ENCODE measurements at places on chromosomes 4 and X.
A peak's percentile ranks its signal among the peaks of the same experiment; 100 is the strongest.

DNA sequence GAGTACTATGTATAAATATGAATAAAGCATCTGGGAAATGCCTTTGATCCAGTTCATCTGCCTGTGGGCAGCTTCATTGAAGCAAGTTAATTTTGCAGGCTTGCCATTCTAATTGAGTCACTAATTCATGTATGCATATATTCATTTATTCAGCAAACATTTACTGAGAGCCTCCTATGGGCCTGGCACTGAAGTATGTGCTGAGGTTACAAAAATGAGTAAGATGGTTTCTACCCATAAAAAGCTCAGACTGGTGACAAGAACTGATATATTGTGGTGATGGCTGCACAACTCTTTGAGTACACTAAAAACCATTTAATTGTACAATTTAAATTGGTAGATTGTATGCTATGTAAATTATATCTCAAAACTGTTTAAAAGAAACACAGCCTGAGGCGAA lies 1.1 kb upstream of the MRPL1 start:
- peak; percentile 24 for DNase-seq

DNA sequence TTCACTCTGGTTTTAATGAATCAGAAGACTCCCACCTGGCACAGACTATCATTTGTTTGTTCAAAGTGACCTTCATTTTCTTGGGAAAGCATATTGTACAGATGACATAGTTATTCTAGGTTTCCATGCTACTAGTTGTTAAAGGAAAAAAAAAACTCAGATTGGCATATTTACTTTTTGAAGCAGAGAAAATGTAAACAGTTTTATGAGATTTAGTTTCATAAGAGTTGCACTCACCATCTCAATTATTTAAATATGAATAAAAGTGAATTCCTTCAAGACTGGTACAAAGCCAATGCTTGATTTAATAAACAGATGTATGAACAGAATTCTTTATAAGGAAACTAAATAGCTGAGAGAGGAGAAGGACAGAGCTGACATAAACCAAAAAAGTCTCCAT lies 280.3 kb upstream of the UGT8 start:
- DNase-seq, result no peak

GRCh38 chrX:48569958-48570357 lies 4.3 kb upstream of the RBM3 start:
- DNase-seq, result peak; percentile 55

- no peak for DNase-seq
These were observed 325.3 kb upstream of the RASGEF1B start for GRCh38 chr4:81796790-81797528.

DNA sequence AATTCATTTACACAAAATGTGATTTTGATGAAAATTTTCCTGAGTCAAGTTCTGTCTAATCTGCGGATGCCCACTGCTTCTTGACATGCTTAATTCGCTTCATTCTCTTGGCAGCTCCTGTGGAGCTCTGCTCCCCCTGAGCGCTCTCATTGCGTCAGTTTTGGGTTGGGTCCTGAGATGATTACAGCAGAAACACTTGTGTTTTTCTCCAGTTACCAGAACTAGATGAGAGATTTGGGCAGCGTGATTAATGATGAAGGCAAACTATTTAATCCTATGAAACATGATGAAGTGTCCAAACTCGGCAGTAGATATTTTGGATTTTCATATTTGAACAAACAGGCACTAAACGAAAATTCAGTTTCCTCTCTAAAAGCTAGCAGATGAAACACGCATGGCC lies 4.2 kb upstream of the CXCL1 start:
- DNase-seq, result no peak

DNA sequence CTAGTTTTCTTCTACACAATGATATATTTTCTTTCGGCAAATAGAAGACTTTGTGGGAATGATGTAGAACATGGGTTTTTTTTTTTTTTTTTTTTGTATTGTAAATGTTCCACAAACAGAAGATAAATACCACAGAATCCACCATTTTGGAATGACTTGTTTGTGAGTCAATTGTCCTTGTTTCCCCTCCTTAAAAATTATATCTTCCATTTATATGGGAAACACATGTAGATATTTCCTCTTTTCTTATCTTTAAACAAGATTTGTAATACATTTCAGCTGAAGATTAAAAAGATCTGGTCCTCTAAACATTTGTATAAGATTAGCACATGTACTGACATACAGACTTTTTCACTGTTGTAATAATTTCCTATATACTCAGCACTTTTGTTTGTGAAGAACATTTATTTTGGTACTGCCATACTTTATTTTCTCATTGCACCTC lies 304.6 kb downstream of the SPRY1 start:
- DNase-seq, result no peak

DNA sequence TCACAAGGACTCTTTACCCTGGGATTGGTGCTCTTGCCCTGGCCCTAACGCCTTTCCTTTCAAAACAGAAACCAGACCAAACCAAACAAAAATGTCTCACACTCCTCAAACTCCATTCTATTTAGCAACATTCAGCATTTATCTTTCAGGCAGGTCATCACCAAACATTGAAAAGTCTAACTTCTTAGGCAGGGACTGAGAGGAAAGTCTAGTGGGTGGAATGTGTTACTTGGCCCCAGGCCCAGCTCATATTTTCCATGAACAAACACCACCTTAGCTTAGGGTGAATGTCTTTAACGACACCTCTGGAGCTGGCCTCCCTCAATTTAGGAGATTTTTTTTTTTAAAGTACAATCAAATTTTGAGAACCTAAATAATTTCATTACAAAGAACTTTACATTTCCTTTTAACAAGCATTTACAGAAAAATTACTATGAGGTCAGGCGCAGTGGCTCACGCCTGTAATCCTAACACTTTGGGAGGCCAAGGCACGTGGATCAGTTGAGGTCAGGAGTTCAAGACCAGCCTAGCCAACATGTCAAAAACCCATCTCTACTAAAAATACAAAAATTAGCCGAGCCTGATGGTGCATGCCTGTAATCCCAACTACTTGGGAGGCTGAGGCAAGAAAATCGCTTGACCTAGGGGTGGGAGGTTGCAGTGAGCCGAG lies 10.2 kb upstream of the N4BP2 start:
- no peak for DNase-seq

GRCh38 chr4:142440093-142440492 lies 406.0 kb downstream of the INPP4B start:
- no peak for DNase-seq

DNA sequence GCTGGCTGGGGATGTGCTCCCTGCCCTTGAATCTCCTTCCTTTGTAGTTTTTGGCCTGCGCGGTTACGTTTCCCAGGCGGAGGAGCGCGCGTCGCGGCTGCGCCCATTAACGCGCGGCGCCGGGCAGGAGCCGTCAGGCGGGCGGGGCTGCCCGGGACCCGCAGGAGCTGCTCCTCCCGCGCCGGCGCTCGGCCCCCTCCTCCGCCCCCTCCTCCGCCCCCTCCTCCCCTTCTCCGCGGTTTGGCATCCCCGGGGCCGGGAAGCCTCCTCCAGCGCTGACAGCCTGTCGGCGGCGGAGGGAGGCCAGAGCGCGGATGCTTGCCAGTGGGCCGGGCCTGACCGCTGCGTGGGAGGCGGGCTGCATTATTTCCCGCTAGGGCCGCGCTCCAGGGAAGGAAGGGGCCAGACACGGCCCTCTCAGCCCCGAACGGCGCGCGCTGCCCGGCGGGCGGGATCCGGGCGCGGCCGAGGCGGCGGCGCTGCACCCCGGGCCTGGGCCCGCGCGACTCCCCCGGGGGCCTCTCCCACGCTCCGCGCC lies at the start of gene DCLK2:
Gene DCLK2, plus strand, starts transcription at position 405 of the 538 bp plus-strand sequence. CDS start 583 bp downstream, outside the sequence.
- DNase-seq, result no peak

GRCh38 chr4:121192480-121192879 lies 28.4 kb upstream of the TNIP3 start:
- no peak for DNase-seq

DNA sequence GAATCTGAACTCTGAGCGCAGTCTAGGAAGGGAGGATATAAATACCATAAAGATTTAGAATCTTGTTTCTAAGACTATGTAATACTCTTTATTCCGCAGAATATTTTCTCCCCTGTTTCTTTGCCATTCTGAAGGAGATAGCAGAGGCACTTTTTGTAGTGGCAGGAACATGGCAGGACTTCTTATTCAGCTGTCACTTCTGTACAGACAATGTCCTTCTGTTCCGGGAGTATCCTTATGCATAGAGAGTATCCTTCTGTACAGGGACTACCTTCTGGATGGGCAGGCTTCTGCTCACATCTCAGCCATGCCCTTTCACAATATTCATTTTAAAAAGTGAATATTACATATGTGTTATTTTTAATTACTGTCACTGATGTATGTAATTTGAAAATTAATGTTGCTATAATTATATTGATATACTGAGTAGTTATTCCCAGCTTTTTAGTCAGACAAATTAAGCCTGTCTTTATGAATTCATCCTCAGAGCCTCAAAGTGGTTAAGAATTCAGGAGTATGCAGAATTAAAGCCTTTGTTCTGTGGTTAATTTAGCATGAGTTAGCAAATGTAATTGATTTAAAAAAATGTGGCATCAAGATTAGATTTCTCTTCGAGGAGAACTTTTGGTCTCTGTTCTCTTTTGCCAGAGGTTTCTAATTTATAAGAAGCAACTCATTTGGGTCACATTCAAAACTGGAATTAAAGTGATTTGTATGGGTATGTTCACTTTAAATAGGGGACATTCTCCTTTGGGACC lies 174.4 kb downstream of the FHIP1A start:
- DNase-seq, result no peak

DNA sequence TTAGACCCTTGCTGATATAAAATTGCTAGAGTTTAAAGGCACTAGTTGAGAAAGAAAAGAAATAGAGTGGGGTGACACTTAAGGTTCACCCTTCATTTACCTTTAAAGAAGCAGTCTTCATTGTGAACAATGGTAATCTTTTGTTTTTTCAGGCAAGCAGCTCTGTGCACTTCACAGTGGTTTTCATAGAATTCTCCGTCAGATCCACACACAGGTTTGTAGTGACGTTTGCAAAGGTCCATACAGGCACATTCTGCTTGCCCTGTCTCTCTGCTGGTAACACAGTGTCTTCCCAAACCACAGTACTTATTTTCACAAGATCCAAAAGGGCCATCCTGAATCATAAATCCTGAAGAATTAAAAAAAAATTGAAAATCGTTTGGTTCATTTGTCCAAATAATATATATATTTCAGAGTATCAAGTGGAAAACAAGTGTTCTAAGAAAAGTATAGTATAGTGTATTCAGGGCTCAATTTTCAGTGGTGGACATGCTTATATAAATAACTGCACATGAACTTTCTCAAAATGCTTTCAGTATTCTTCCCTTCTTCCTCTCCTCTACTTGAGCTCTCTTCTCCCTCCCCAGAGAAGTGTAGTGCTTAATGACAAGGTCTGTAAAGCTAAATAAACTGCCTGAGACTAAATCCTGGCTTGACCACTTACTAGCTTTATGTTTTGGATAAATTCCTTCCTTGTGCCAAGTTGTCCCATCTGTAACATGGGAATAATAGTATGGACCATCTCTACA lies 243.3 kb downstream of the FSTL5 start:
- DNase-seq, result no peak

GRCh38 chrX:19725641-19726040 lies 161.8 kb downstream of the SH3KBP1 start:
- DNase-seq, result no peak

GRCh38 chr4:186068581-186069348 lies at the start of gene TLR3:
Gene TLR3, plus strand, starts transcription at chr4:186069156. Its CDS starts 7,464 bp downstream, at chr4:186076620.
- no peak for DNase-seq

DNA sequence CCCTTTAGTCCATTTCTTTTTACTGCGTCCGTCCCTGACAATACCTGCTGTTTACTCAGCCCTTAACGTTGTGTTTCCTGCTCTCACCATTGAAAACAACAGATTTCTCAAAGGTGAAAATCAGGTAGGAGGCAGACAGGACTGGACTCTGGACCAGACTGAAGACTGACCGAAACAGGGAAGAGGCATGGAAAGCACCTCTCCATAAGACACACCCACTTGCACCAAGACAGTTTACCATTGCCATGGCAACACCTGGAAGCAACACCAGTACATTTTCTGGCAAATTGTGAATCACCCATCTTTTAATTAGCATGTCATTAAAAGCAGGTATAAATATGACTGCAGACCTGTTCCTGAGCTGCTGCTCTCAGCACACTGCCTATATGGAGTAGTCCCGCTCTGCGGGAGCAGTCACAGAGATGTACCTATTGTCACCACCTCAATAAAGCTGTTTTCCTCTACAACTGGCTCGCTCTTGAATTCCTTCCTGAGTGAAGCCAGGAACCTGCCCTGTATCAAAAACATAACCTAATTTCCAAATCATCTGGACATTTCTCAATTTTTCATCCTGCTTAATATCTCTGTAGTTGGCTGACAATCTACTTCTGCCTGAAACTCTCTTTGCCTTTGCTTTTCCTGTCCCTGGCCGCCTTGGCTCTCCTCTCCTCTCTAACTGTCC lies 117.0 kb downstream of the RNF150 start:
- no peak for DNase-seq

DNA sequence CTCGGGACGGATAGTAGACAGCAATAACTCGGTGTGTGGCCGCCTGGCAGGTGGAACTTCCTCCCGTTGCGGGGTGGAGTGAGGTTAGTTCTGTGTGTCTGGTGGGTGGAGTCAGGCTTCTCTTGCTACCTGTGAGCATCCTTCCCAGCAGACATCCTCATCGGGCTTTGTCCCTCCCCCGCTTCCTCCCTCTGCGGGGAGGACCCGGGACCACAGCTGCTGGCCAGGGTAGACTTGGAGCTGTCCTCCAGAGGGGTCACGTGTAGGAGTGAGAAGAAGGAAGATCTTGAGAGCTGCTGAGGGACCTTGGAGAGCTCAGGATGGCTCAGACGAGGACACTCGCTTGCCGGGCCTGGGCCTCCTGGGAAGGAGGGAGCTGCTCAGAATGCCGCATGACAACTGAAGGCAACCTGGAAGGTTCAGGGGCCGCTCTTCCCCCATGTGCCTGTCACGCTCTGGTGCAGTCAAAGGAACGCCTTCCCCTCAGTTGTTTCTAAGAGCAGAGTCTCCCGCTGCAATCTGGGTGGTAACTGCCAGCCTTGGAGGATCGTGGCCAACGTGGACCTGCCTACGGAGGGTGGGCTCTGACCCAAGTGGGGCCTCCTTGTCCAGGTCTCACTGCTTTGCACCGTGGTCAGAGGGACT lies 5.7 kb upstream of the MSANTD1 start:
- DNase-seq, result no peak

DNA sequence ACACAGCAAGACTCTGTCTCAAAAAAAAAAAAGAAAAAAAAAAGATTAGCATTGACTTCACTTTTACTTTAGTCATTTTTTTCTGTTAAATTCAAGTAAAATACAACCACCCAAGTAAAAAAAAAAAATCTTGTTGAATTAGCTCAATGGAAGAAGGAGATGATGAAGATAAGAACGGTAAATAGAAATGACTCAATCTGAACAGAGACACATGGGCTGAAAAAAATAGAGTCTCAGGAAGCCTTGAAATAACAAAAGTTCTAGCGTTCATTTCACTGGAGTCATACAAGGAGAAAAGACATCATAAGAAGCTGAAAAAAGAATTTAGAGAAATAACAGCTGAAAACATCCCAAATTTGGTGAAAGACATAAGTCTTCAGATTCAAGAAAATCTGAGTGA lies 75.5 kb downstream of the CASP3 start:
- no peak for DNase-seq

GRCh38 chr4:185752872-185753271 lies 59.1 kb downstream of the SORBS2 start:
- DNase-seq, result no peak

- DNase-seq, result peak; percentile 19
These were observed 72.9 kb downstream of the YIPF6 start for GRCh38 chrX:68571610-68572311.

- no peak for DNase-seq
These were observed 823.2 kb upstream of the FRG1 start for GRCh38 chr4:189117426-189117825.

Data from GM12864 (cell line).